ENCODE measurements at places on chromosomes 1 and 21.

DNA sequence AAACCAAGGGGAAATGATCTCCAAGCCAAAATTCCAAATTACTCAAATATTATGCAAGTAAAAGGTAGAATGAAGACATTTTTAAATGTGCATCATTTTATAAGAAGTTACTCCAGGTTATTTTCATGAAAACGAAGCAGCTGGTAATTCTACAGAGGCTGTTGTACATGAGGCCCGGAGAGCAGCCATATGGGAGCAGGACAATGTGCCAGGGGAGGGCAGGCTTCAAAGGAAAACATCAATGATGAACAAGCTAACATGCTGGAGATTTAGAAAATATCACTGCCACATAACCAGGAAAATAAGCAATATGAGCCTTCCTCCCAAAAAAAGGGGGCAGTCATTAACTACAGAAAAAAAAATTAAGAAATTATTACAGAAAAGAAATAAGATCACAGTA, 109.1 kb downstream of the TIAM1 start:
- DNase-seq = no peak

GRCh38 chr1:41003127-41003639, 18.3 kb downstream of the SLFNL1 start:
- no peak for DNase-seq

GRCh38 chr1:210233216-210233494, 559 bp downstream of the SERTAD4 start:
- no peak for DNase-seq

DNA sequence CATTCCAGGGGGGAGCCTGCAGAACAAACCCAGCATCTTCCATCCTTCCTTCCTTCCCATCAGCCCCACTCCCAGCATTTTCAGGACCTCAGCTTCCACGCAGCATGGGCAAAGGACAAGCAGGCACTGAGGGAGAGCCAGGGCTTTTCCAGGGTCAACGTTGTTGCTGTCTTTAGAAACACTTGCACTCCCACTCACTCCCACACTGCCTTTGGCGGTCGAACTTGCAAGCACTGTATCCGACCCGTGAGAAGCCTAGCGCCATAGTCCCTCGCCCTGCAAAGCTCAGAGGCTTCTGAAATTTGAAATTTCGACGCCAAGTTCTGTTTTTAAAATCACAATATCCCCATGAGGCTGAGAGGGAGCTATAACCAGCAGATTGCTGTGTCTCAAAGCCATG, 47.4 kb downstream of the KCNAB2 start:
- DNase-seq = no peak

DNA sequence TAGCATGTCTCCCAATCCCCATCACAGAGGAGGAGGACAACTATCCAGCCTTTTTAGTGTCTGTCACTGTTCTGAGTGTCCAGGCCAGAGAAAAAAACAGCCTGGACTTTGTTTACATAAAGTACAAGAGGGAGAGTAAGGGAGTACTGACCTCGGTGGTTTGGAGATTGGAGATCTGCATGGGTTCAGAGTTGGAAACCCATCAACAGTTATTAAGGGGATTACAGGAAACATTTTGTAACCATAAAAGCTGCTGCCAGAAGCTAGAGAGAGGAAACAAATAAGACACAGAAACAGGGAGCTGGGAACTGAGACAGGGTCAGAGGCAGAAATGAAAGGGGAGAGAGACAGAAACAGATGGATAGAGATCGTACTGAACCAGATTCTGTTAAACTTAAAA, 131.5 kb upstream of the CTTNBP2NL start:
- no peak for DNase-seq

DNA sequence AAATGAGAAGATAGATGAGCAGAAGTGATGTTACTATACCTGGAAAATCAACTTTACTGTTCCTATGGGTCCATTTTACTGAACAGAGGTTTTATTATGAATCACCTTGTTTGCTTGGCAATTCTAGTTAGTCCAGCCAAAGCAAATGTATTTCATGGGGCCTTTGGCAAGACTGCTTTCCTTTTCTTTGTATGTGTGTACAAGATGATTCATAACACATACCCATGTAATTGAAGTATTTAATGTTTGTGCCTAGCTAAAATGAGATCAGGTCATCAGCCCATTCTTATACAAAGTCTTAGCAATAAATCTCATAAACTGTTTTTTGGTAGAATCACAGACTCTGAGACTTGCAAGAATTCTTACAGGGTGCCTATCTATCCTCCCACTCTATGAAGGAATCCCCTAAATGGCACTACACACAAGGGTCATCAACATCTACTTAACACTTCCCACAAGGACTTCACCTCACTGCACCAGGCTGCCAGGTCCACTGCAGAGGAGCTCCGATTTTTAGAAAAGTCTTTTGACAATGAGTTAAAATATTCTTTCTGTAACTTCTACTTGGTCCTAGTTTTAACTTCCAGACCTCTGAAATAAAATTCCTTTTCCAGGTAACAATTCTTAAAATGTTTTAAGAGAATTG, 58.5 kb downstream of the LPAR3 start:
- no peak for DNase-seq

GRCh38 chr1:43605766-43606165, 44.2 kb upstream of the KDM4A start:
- DNase-seq = no peak

- no peak for DNase-seq
Measured at GRCh38 chr1:96996001-96996400, 274.4 kb downstream of the PTBP2 start.

DNA sequence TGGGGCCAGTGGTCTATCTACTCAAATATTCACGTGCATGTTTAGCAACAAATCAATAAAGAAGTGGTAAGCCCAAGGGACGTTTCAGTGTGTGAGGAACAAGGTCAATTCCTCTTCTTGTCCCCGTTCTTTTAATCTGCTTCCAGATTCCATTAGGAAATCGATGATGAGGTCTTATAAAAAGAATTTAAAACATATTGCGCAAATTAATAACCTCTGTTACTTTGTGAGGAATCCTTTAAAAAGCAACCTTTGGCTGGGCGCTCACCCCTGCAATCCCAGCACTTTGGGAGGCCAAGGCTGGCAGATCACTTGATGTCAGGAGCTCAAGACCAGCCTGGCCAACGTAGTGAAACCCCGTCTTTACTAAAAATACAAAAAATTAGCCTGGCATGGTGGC, 113.0 kb upstream of the TMPRSS2 start:
- no peak for DNase-seq

GRCh38 chr1:86965827-86966182, 51.4 kb downstream of the HS2ST1 start:
- DNase-seq = no peak

DNA sequence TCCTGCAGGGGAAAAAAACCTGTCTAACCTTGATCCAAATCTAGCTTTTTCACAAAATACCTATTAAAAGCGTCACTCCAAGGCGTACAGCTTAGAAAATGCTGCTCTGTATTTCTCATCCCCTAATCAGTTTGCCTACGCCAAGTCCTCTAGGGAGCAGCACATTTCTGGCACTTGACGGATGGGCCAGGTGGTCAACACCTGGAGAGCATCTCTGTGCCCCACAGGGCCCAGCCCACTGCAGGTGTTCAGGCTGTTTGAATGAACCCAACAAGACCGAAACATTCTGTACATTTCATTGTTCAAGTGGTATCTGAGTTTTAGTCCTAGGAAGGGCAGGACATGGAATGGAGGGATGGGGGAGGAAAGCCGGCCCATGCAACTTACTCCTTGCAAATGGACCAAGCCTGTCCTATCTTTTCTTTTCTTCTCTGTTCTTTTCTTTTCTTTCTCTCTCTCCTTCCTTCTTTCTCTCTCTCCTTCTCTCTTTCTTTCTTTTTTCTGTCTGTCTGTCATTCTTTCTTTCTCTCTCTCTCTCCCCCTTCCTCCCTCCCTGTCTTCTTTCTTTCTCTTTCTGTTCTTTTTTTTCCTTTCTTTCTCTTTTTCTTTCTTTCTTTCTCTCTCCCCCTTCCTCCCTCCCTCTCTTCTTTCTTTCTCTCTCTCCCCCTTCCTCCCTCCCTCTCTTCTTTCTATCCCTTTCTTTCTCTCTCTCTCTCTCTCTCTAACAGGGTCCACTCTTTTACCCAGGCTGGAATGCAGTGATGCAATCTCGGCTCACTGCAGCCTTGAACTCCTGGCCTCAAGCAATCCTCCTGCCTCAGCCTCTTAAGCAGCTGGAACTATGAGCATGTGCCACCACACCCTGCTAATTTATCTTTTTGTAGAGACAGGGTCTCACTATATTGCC, 29.1 kb downstream of the IGFN1 start:
- no peak for DNase-seq

DNA sequence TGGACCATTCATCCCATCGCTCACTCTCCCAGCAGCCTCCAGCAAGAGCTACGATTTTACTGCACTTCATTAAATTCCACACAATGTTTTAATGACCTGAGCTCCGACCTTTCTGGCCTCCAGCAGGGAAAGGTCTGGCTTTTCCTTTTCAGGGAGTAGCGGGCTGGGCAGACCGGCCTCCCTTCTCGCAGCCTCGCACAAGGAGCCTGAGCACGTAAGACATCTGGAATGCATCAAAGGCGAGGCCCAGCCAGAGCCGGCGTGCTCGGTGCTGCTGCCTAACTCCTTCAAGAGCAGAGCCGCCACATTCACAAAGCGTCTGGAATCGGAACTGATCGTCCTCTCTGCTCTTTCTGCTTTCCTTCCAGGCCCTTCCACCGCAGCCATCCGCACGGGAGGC, 32.5 kb upstream of the FHAD1 start:
- DNase-seq = no peak

- no peak for DNase-seq
Measured at GRCh38 chr1:15948091-15948591, 27.8 kb downstream of the ZBTB17 start.

GRCh38 chr1:119482517-119483425, 24.2 kb upstream of the HSD3B1 start:
- DNase-seq = no peak

DNA sequence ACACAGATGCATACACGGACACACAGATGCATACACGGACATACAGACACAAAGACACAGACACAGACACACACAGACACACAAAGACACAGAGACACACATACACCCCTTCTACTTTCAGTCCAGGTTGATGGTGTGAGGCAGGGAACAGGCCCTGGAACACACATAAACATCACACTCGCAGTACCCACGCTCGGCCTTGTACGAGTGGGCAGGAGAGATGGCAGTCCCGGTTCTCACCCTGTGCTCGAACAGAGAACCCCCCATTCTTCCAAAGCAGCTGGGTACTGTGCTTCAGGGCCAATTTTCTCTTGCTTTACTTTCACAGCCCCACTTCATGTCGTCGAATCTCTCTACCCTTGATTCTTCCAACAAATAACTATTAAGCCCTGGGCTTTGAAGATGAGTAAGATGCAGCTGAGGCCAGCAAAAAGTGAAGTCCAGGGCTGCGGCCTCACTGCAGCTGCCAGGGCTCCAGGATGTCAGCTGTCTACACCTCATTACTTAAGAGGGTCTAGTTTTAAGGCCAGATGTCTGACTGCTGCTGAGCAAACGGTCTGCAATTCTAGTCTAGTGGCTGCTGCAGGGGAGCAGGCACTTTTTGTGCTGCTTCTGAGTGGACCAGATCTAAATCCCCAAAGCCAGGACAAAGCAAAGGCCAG, 90.1 kb downstream of the PGBD5 start:
- no peak for DNase-seq

GRCh38 chr1:29756901-29757725, 520.8 kb downstream of the PTPRU start:
- no peak for DNase-seq

- DNase-seq = no peak
Measured at GRCh38 chr1:62613890-62614289, 16.6 kb downstream of the ANGPTL3 start.

GRCh38 chr21:20856926-20857325, 141.3 kb upstream of the NCAM2 start:
- DNase-seq = no peak

DNA sequence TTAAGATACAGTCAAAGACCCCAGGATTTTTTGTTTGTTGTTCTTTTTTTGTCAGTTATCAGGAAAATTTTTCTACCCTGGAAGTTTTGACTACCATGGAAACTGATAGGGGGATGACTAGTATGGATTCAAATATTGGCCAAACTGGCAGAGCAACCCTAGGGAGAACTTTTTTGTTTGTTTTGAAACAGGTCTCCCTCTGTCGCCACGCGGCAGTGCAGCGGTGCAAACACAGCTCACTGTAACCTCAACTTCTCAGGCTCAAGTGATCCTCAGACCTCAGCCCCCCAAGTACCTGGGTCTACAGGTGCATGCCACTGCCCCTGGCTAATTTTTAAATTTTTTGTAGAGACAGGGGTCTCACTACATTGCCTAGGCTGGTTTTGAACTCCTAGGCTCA, 46.6 kb downstream of the TOR3A start:
- no peak for DNase-seq

GRCh38 chr1:154407198-154408091, 2.3 kb downstream of the IL6R start:
- peak; percentile 68 for DNase-seq

DNA sequence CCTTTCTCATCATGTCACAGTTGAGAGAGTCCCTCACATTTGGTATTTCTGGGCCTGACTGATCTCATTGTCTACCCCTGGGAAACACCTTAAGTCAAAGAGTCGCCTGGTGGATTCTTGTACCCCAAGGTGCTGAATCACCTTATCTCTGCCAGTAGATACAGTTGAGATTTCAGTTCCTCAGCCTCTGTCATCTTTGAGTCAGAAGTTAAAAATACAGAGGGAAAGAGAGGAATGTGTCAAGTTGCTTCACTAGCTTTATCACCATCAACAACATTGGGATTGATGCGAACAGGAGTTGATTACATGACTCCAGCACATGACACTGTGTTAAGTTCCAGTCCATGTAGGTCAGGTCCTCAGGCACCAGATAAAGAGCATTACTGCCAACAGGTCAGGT, 513.0 kb downstream of the NUF2 start:
- no peak for DNase-seq

- DNase-seq = no peak
Measured at GRCh38 chr1:104807590-104807989, 1057.9 kb downstream of the AMY1C start.

- DNase-seq = peak; percentile 77
Measured at GRCh38 chr21:42233067-42233961, 14.4 kb downstream of the ABCG1 start.

GRCh38 chr1:47870946-47871676, 126.1 kb downstream of the TRABD2B start:
- no peak for DNase-seq

GRCh38 chr1:91879733-91880132, 6.2 kb downstream of the TGFBR3 start:
- DNase-seq = no peak

- no peak for DNase-seq
Measured at GRCh38 chr1:202061055-202061454, 50.7 kb downstream of the ELF3 start.

DNA sequence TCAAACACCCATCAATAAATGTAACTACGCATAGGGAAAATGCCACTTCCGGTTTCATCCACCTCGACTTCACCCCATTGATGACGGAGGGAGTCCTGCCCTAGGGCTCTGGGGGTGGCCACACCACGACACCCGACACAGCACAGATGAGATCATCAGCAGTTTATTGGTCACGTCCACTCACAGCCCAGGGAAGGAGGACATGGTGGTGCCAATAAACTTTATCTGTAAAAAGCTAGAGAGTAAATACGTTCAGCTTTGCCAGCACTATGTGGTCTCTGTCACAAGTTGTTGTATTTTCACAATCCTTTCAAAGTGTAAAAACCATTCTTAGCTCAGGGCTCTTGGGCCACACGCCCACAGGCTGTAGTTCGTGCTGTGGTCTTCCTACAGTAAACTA, 16.3 kb downstream of the SETD4 start:
- DNase-seq = no peak

GRCh38 chr1:168000656-168001055, 63.8 kb upstream of the MPC2 start:
- DNase-seq = no peak

GRCh38 chr21:28160378-28160777, 832.3 kb downstream of the LTN1 start:
- no peak for DNase-seq

- DNase-seq = no peak
Measured at GRCh38 chr21:44869781-44870747, 3.4 kb downstream of the PTTG1IP start.
